GM19239 (cell line): ENCODE measurements at places on chromosomes 3 and 15.

DNA sequence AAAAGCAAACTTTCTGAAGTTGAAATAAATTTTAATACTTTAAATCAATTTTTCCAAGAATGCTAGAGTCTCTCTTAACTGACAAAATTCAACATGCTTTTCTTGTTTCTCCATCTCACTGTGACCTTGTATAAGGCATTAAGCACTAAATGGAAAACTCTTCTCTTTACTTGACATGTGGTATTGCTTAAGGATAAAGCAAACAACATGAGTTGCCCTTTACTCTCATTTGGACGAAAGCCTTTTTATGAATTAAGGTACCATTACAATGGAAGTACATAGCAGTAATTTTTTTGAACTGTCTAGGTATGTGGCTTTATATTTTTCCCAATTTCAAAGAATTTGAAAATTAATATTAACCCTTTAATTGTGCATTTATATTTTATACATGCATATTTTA is 1.4 kb downstream of the STRIT1 start:
- DNase-seq = no peak

- DNase-seq = peak; percentile 52
Measured at GRCh38 chr15:31128919-31129768, 27.6 kb upstream of the TRPM1 start.

DNA sequence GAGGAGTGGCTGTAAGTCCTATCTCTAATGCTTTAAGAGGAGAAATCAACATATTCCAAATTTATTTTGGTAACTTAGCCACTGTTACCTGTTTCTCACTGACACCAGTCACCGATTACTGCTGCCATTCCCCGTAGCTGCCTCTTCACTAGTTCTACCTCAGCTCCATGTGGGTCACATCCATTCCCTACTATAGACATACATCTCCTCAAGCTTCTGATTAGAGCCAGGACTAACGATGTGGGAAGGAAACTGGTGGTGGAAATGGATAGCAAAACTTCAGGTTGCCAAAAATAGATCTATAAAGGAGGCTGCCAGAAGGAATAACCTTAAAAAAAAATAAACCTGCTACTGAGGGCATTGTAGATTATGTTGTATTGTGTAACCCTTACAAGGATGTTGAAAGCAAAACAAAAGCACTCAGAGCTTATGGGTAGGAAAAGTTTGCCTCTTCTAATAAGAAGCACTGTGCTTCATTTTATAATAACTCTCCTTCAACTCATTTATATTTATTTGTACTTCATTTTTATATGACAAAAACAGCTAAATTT is 56.0 kb downstream of the KAT2B start:
- no peak for DNase-seq

DNA sequence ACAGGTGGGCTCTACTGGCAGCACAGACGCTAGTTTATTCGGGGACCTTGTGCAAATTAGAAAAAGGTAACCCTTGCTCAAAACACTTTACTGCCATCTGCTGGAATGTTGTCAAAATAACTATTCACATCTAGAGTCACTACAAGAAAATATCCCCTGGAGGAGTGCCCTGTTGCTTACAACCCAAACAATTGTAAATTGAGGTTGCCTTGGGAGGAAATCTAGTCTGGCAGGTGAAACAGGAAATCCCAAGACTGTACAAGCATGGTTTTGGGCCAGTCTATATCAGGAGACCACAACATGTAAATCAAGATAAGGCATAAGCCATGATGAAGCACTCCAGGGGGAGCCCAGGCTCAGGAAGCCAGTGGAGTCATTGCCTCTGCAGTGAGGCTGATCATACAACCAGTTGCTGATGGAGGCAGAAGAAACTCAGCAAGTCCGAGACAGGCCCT is 136.8 kb upstream of the ACP3 start:
- peak; percentile 17 for DNase-seq
